ENCODE measurements at places on chromosomes 1 and 21.

DNA sequence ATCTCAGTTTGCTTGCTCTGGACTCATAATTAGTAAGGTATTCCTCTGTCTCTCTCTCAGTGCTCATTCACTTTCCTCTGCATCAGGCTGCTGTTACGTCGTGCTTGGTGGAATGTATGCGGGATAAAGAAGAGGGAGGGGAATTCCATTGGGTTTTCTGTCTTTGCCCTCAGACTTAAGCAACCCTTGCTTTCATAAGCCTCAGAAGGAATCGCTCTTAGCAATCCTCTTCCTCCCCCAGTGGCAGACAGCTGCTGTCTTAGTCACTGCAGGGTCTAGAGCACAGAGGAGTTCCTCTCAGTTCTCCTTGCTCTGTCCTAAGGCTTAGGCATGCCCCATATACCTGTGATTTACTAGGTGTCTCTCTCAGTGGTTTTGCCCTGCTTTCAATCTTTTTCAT is 19.1 kb upstream of the NTMT2 start:
- DNase-seq: no peak

DNA sequence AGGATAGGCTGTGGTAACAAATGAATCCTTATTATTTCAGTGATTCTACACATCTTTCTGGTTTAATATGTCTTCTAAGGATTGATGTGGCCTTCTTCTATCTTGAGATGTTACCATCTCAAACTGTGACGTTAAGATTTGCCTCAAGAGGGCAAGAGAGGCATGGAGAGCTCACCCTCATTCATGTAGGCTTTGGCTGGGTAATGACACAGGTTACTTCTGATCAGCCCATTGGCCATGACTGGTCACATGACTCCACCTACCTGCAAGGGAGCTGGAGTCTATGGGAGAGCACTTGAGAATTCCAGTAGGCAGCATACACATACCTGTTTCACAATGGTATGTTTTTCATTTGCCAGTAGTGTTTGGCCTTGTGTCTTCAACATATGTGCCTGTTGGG is 30.0 kb downstream of the CACHD1 start:
- no peak for DNase-seq

- no peak for DNase-seq
These were observed 23.8 kb downstream of the SEC16B start for GRCh38 chr1:177945943-177946650.

- DNase-seq: no peak
These were observed 6.7 kb upstream of the PTBP2 start for GRCh38 chr1:96714881-96715280.

- DNase-seq: no peak
These were observed 12.6 kb upstream of the TNFRSF14 start for GRCh38 chr1:2543543-2544092.

- no peak for DNase-seq
These were observed 17.3 kb downstream of the OTUD7B start for GRCh38 chr1:149993181-149993580.

GRCh38 chr21:46046471-46046870 is 51.4 kb upstream of the COL6A2 start:
- no peak for DNase-seq

DNA sequence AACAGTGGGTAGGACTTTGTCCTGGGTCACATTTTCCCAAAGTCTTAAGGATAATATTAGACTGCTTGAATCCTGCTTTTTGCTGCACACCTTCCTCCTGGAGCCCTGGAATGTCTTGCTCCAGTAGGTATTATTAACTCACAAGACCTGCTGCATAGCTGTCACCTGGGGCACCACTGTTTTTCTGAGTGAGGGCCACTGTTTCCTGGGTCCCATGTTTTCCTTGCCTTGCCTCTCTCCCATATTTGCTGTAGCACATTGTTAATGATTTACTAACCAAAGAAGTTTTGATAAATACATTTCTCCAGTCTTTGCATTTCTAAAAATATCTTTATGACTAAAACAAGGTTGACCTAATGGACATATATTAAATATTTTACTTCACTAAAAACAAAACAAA is 22.5 kb upstream of the FCAMR start:
- no peak for DNase-seq

- DNase-seq: no peak
These were observed 59.6 kb downstream of the SDCCAG8 start for GRCh38 chr1:243315455-243315854.

DNA sequence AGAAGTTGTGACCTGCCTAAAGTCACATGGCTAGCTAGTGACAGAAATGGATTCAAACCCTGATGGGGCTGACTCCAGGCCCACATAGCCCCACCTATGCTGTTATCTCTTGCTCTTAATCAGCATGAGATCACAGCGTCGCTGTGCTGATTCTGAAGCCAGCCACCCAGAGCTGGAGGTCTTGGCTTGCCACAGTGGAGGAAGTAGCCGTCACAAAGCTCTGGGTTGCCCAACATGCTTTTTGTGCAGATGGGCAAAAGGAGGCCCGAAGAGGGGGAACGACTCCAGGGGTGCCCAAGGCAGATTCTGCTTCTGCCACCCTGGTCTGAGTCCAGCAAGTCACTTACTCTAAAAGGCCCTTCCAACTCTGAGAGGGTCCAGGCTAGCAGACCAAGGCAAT is 14.7 kb upstream of the MFSD2A start:
- no peak for DNase-seq

DNA sequence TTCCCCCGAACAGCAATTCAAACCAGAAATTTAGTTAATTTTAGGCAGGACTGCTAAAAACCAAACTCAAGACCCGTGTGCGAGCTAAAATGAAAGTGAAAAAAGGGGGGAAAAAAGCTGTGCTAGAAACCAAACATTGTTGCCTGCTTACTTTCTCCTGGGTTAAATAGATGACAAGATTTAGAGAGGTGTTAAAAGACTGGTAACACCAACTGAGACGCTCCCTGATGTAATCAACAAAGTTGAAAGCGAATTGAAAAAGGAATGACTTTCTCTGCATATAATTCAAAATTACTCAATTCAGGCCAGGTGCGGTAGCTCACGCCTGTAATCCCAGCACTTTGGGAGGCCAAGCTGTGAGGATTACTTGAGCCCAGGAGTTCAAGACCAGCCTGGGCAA is 6.8 kb downstream of the CDCA8 start:
- no peak for DNase-seq

- no peak for DNase-seq
These were observed 22.7 kb upstream of the ACTRT2 start for GRCh38 chr1:2998503-2999100.

- DNase-seq: no peak
These were observed 4.4 kb downstream of the CASP9 start for GRCh38 chr1:15519625-15520024.

- DNase-seq: no peak
These were observed 122.9 kb downstream of the NUF2 start for GRCh38 chr1:163444665-163445064.

- no peak for DNase-seq
These were observed 46.7 kb upstream of the CXADR start for GRCh38 chr21:17466166-17466565.

DNA sequence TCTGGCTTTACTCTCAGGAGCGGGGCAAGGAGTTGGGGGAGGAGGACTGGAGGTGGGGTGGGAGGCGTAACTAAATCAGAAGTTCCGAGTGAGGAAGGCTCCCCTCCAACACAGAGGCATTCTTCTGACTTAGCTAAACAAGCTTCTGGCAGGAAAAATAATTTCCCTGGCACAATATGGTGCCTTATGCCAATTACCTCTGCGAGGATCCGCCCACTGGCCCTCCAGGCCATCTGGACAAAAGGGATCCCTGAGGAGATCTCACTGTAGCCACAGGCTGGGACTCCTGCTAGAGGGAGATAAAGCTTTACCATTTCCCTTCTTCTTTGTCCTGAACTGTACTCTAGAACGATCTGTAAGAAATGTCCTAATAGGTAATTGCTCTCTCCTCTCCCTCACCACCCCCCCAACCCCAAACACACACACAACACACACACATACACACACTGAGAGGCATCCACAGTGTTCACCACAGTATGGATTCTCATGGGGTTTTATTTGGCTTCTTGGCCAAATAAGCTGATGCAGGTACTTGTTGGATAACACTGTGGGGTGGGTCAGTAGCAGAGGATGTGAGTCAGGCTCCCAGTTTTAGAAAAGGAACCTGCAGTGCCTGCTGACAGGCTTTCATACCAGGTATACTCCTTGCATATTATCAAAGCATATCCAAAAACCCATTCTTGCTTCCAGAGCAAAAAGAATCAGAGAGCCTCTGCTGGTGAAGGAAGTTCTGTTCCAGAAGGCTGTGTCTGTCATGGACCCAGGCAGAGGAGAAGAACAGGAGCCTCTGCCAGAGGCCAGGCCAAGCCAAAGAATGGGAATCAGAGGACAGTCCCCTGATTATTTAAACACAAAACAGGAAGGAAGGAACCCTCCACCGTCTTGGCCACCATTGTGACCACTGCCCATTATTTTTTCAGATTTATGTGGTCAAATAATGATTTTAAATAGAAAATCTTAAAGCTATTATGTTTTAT is 169.1 kb downstream of the C1orf21 start:
- DNase-seq: no peak

GRCh38 chr1:240806200-240806745 is 194.3 kb upstream of the GREM2 start:
- no peak for DNase-seq

Measured in effector memory CD4-positive, alpha-beta T cell (primary cell).